Cardiac muscle cell (in vitro differentiated cells and primary cell): ENCODE measurements at places on chromosomes 7 and 10. TPM values are rescaled to one million over a fixed set of nuclear protein-coding genes. Genes with fewer than 3 reads are reported as not detected.

Gene CAMK2B
- 7.7 and 8.4 TPM in 2 replicates for total RNA-seq

GRCh38 chr7:45180084-45180986 lies 22.7 kb downstream of the RAMP3 start:
- H3K4me3 ChIP-seq: no peak overlapping the region
- H3K36me3 ChIP-seq: no peaks in the 10 kb centered on the region
- no peak for DNase-seq
- H3K4me1 ChIP-seq: no peaks in the 10 kb centered on the region
- no peaks in the 10 kb centered on the region for H3K27me3 ChIP-seq

DNA sequence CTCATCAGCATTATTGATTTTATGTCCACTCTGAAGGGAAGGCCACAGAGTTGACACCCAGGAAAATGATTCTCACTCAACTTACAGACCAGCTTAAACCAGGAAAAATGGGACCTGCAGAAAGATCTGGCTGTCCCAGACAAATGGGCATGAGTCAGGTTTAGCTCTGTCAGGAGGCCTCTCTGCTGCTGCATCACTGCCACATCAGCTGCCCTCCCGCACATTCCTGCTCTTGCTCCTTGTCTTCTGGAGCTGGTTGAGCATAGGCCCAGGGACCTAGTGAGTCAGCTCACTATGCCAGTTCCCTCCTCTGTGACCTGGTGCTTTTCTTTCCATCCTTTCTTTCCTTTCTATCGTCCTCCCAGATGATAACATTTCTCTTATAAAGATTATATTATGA lies 18.8 kb upstream of the SMNDC1 start:
- no peak overlapping the region for H3K4me3 ChIP-seq
- no peaks in the 10 kb centered on the region for H3K27me3 ChIP-seq
- H3K4me1 ChIP-seq: no peaks in the 10 kb centered on the region
- no peak overlapping the region for H3K27ac ChIP-seq
- H3K36me3 ChIP-seq: no peaks in the 10 kb centered on the region

- H3K27me3 ChIP-seq: no peaks in the 10 kb centered on the region
- DNase-seq: no peak
- H3K36me3 ChIP-seq: no peaks in the 10 kb centered on the region
- no peak overlapping the region for H3K27ac ChIP-seq
- H3K4me3 ChIP-seq: no peak overlapping the region
Measured at GRCh38 chr7:98418271-98418635, 17.4 kb upstream of the BAIAP2L1 start.

GRCh38 chr10:12780634-12781601 lies 220.6 kb downstream of the CCDC3 start:
- H3K4me3 ChIP-seq: no peak overlapping the region
- no peaks in the 10 kb centered on the region for H3K4me1 ChIP-seq
- no peak overlapping the region for H3K27ac ChIP-seq
- DNase-seq: peak; percentile 48

Gene ANXA8
- total RNA-seq: 0.27 and 0.32 TPM in 2 replicates

GRCh38 chr7:80014511-80014910 lies 120.1 kb upstream of the GNAI1 start:
- no peaks in the 10 kb centered on the region for H3K36me3 ChIP-seq
- no peak overlapping the region for H3K27ac ChIP-seq
- no peaks in the 10 kb centered on the region for H3K27me3 ChIP-seq
- DNase-seq: peak; percentile 62
- no peak overlapping the region for H3K4me3 ChIP-seq

DNA sequence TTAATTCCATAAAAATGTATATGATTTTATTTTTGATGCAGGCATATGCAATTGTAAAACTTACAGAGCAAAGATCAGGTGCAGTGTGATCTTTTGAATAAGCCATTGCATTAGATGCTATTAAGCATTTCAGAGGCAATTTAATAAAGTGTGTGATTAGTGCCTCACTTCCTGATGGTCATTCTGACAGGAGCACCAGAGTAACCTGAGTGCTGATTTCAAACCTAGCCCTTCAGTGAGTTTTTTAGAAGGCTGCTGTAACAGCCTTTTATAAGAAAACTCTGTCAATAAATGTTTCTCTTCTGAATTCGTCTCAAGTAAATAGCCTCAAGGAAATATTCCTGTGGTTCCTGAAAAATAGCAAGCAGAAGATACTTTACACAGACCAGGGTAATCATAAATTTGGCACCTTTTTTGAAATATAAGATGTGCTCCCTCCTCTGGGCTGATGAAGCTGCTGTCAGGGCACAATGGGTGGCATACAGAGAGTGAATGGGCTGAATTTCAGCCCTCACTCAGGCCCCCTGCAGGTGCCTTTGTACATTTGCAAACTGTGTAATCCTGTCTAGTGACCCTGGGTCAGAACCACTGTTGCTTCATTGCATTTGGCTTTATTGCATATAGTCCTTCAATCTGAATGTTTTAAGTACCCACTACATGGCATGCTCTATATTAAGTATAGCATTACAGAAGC lies 193.7 kb upstream of the CSTF2T start:
- H3K4me3 ChIP-seq: no peak overlapping the region
- H3K27me3 ChIP-seq: no peaks in the 10 kb centered on the region
- no peaks in the 10 kb centered on the region for H3K36me3 ChIP-seq
- no peaks in the 10 kb centered on the region for H3K4me1 ChIP-seq

Gene PDE6C
- not detected in 2 replicates for total RNA-seq

GRCh38 chr10:131078131-131078881 lies 233.2 kb downstream of the TCERG1L start:
- no peak overlapping the region for H3K4me3 ChIP-seq
- H3K27me3 ChIP-seq: no peaks in the 10 kb centered on the region
- no peak for DNase-seq
- no peak overlapping the region for H3K27ac ChIP-seq

- no peak for DNase-seq
- no peaks in the 10 kb centered on the region for H3K27me3 ChIP-seq
- no peaks in the 10 kb centered on the region for H3K4me1 ChIP-seq
- H3K36me3 ChIP-seq: peaks cover 7% of the 10 kb centered on the region
Measured at GRCh38 chr10:23116486-23117205, 21.3 kb downstream of the MSRB2 start.

- peaks cover 42% of the 10 kb centered on the region for H3K4me1 ChIP-seq
- no peaks in the 10 kb centered on the region for H3K36me3 ChIP-seq
- no peak overlapping the region for H3K4me3 ChIP-seq
- no peaks in the 10 kb centered on the region for H3K27me3 ChIP-seq
Measured at GRCh38 chr7:69701288-69701687, 103.0 kb downstream of the AUTS2 start.

Gene PON1
- not detected in 2 replicates for total RNA-seq

Gene CLDN12
- 24.6 and 25.8 TPM in 2 replicates for total RNA-seq

DNA sequence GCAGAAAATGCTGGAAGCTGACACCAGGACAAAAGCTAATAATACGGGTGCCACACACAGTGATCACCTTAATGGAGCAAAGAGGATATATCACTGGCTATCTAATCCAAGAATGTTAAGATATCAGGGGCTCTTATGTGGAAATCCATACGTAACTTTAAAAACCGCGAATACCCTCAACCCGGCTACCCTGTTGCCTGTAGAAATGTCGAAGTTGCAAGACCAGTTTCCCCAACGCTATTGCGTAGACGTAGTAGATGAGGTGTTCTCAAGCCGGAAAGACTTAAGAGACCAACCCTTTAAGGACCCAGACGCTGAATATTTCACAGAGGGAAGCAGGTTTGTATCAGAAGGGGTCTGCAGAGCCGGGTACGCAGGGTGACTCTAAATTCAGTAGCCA lies 7.9 kb upstream of the CYREN start:
- no peak for DNase-seq
- H3K27me3 ChIP-seq: no peaks in the 10 kb centered on the region
- no peaks in the 10 kb centered on the region for H3K4me1 ChIP-seq
- no peaks in the 10 kb centered on the region for H3K36me3 ChIP-seq
- H3K4me3 ChIP-seq: no peak overlapping the region

DNA sequence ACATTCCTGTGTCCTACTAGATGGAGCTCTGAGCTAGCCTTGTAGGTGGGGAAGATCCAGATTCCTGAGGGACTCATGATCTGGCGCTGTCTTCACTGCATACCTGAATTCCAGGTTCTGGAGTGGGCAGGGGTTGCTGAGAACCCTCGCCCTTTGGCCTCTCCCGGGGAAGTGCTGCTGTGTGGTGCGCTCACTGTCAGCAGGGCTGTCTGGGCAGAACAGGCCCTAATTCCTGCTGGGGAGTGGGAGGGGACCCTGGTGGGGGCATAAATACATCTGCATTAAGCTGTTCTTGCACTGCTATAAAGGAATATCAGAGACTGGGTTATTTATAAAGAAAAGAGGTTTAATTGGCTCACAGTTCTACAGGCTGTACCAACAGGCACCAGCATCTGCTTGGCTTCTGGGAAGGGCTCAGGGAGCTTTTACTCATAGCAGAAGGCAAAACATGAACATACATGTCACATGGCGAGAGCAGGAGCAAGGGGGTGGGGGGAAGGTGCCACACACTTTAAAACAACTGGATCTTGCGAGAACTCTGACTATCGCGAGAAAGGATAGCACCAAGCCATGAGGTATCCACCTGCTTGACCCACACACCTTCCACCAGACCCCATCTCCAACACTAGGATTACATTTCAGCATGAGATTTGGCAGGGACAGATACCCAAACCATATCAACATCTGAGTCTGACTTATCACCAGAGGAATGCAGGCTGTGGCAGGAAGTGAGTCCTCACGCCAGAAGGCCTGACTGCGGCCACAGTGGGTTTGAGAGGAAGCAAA lies 115.0 kb downstream of the ADCY1 start:
- no peak overlapping the region for H3K4me3 ChIP-seq
- H3K36me3 ChIP-seq: peaks cover 4% of the 10 kb centered on the region
- H3K4me1 ChIP-seq: no peaks in the 10 kb centered on the region
- H3K27ac ChIP-seq: no peak overlapping the region
- peak; percentile 66 for DNase-seq
- H3K27me3 ChIP-seq: no peaks in the 10 kb centered on the region

DNA sequence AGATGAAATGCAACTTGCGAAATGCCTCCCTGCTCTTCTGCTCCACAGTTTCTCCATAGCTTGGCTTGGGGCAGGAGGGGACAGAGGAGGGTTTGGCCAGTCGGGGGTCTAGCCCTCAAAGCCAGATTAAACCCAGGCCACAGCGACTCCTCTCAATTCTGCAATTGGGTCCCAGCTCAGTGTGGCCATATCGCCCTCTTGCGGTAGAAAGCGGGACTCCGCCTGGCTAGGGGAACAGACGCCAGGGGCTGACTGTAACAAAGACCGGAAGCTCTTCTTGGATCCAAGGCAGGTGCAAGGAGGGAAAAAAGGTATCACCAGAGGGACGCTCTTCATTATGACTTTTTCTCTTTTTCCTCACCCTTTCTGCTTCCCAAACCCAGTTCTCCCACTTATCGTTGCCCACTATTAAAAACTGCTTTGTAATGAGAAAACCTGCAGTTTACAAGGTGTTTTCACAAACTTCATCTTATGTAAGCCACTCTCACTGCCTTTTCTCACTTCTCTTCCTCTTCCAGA lies 36.6 kb upstream of the TNPO3 start:
- no peaks in the 10 kb centered on the region for H3K4me1 ChIP-seq
- H3K27ac ChIP-seq: no peak overlapping the region
- no peak overlapping the region for H3K4me3 ChIP-seq
- DNase-seq: peak; percentile 82

Gene NKX2-3
- not detected in 2 replicates for total RNA-seq

Gene RASA4B
- total RNA-seq: 4.7 and 15.1 TPM in 2 replicates

GRCh38 chr10:480928-481552 lies 208.4 kb downstream of the DIP2C start:
- H3K4me1 ChIP-seq: no peaks in the 10 kb centered on the region
- no peak overlapping the region for H3K4me3 ChIP-seq
- peaks cover 9% of the 10 kb centered on the region for H3K27me3 ChIP-seq

- no peaks in the 10 kb centered on the region for H3K27me3 ChIP-seq
- peaks cover 4% of the 10 kb centered on the region for H3K4me1 ChIP-seq
- DNase-seq: no peak
- H3K36me3 ChIP-seq: no peaks in the 10 kb centered on the region
- H3K27ac ChIP-seq: peak overlapping the region; percentile 28
Measured at GRCh38 chr7:33463131-33463530, 333.8 kb downstream of the BBS9 start.

Gene NPFFR1
- not detected in 2 replicates for total RNA-seq

GRCh38 chr7:87517136-87517815 lies 41.8 kb upstream of the ABCB4 start:
- H3K27ac ChIP-seq: no peak overlapping the region
- DNase-seq: no peak
- peaks cover 5% of the 10 kb centered on the region for H3K4me1 ChIP-seq
- H3K27me3 ChIP-seq: no peaks in the 10 kb centered on the region
- H3K4me3 ChIP-seq: no peak overlapping the region

GRCh38 chr7:94655848-94656657 lies at the start of gene SGCE:
Gene SGCE (minus strand): TSS chr7:94656133. CDS start chr7:94656098, 35 bp downstream.
- H3K4me1 ChIP-seq: peaks cover 3% of the 10 kb centered on the region
- peak within 1 kb of the TSS; percentile 11 for H3K27ac ChIP-seq
- no peaks in the 10 kb centered on the region for H3K36me3 ChIP-seq
- H3K27me3 ChIP-seq: peaks cover 12% of the 10 kb centered on the region
- peak within 1 kb of the TSS; percentile 51 for H3K4me3 ChIP-seq
- peak; percentile 91 for DNase-seq

Gene PCLO
- total RNA-seq: 0.67 and 1.1 TPM in 2 replicates

Gene TAS2R38
- total RNA-seq: not detected in 2 replicates

DNA sequence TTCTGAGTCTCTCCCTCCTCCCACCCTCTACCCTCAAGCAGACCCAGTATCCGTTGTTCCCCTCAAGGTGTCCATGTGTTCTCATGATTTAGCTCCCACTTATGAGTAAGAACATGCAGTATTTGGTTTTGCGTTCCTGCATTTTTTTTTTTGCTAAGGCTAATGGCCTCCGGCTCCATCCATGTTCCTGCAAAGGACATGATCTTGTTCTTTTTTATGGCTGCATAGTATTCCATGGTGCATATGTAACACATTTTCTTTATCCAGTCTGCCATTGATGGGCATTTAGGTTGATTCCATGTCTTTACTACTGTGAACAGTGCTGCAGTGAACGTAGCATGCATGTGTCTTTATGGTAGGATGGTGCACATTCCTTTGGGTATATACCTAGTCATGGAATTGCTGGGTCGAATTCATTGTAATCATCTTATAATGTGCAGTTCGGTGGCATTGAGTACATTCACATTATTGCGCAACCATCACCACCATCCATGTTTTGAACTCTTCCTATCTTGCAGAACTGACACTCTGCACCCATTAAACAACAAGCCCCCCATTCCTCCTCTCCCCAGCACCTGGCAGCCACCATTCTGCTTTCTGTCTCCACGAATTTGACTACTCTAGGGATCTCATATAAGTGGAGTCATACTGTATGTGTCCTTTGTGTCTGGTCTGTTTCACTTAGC lies 125.5 kb downstream of the CAMK1D start:
- H3K4me1 ChIP-seq: no peaks in the 10 kb centered on the region
- H3K27ac ChIP-seq: no peak overlapping the region
- no peak for DNase-seq
- no peaks in the 10 kb centered on the region for H3K27me3 ChIP-seq
- H3K36me3 ChIP-seq: no peaks in the 10 kb centered on the region
- no peak overlapping the region for H3K4me3 ChIP-seq

Gene CPVL
- total RNA-seq: 30.6 and 49.5 TPM in 2 replicates

Gene UNCX
- 6.4 and 11.8 TPM in 2 replicates for total RNA-seq
